ENCODE measurements at places on chromosomes 12 and 14. TPM values are rescaled to one million over a fixed set of nuclear protein-coding genes. Genes with fewer than 3 reads are reported as not detected.
A peak's percentile ranks its signal among the peaks of the same experiment; 100 is the strongest.

Gene GUCY2C
- not detected for total RNA-seq

DNA sequence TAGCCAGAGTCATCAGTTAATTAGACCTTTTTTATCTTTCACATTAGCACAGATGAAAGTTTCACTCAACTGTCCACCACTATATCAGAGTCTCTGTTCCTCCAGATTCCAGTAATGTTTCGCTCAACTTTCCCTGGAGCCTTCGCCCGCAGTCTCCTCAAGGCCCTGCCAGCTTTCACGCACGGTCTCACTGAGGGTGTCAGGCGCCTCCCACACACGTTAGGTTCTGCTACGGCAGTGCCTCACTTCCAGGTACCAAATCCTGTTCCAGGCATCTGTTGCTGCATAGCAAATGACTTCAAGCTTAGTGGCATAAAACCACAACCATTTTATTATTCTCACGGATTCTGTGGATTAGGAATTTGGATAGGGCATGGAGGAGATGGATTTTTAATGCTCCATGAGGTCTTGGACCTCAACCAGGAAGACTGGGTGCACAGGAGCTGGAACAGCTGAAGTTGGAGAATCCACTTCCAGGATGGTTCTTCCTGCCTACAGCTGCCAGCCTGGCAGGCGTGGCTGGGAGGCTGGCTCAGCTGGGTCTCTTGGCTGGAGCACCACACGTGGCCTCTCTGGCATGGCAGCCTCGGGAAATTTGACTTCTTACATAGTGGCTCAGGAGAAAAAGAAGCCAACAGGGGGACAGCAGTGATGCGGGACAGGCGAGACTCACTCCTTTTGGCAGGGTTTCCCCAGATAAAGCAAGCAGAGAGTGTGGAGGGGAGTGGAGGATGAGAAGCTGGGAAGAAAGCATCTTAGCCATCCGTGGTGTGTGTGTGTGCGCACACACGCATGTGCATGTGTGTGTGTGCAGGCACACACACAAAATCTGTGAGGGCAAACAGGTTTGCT is 21.3 kb upstream of the BCDIN3D start:
- H3K4me3 ChIP-seq: no peak overlapping the region
- H3K27me3 ChIP-seq: no peaks in the 10 kb centered on the region
- no peak for DNase-seq
- H3K4me1 ChIP-seq: peaks cover 11% of the 10 kb centered on the region
- no peak overlapping the region for H3K27ac ChIP-seq

- H3K4me1 ChIP-seq: peaks cover 3% of the 10 kb centered on the region
- H3K36me3 ChIP-seq: no peaks in the 10 kb centered on the region
- no peak overlapping the region for H3K4me3 ChIP-seq
These were observed 6.4 kb upstream of the ASCL1 start for GRCh38 chr12:102950950-102951619.

Gene OASL
- not detected for total RNA-seq

- H3K27me3 ChIP-seq: no peaks in the 10 kb centered on the region
- H3K4me1 ChIP-seq: no peaks in the 10 kb centered on the region
- no peak for DNase-seq
- no peak overlapping the region for H3K27ac ChIP-seq
- no peaks in the 10 kb centered on the region for H3K36me3 ChIP-seq
These were observed 13.4 kb downstream of the CSRNP2 start for GRCh38 chr12:51070004-51070403.

GRCh38 chr14:58796242-58797009 is 158.7 kb downstream of the DACT1 start:
- no peaks in the 10 kb centered on the region for H3K27me3 ChIP-seq
- DNase-seq: no peak
- no peaks in the 10 kb centered on the region for H3K4me1 ChIP-seq
- no peak overlapping the region for H3K4me3 ChIP-seq
- H3K36me3 ChIP-seq: no peaks in the 10 kb centered on the region
- no peak overlapping the region for H3K27ac ChIP-seq

Gene UTP20
- total RNA-seq: 8.2 TPM

DNA sequence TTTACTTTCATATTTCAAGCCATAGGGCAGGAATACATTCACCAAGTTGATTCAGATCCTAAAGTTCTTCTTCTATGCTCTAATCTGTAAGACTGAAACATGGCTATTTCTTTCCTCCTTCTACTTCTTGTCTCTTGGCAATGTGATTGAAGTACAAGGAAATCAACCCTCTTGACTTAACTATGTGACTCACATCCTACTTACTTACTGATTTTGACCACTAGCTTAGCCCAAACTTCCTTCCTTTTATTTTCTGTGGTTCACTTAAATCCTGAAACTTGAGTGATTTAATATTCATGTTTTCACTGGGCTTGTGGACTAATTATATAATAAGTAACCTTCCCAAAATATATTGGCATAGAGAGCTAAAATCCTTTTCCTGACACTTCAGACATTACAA is 111.2 kb upstream of the NOVA1 start:
- no peaks in the 10 kb centered on the region for H3K27me3 ChIP-seq
- DNase-seq: no peak
- H3K4me1 ChIP-seq: no peaks in the 10 kb centered on the region

DNA sequence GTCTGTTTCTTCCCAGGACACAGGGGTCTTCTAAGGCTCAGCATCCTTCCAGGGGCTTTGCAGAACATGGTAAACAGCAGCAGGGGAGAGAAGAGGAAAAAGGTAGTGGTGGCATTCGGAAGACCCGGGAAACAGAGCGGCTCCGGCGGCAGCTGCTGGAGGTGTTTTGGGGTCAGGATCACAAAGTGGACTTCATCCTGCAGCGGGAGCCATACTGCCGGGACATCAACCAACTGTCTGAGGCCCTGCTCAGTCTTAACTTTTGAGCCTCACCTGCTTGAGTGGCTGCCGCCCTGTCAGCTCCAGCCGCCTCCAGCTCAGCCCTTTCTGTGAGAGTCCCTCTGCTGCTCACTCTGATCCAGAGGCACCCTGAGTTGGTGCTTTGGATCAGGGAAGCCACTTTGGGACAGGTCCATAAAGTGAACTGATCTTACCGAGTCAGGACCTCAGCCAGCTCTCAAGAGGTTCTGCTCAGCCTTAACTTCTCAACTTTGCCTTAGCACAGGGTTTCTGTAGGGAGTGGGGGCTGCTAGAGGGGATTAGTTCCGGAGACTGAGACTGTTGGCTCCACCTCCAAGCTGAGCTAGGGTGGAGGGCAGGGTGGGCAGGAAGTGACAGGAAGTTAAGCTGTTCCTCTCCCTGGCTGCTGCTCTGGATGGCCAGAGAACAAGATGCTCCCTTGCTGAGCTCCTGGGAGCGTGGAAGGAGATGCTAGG is 5.4 kb downstream of the SDR39U1 start:
- H3K4me1 ChIP-seq: peaks cover 14% of the 10 kb centered on the region
- no peak for DNase-seq
- no peaks in the 10 kb centered on the region for H3K36me3 ChIP-seq
- peak overlapping the region; percentile 35 for H3K27ac ChIP-seq
- H3K27me3 ChIP-seq: no peaks in the 10 kb centered on the region

Gene CMA1
- total RNA-seq: not detected

GRCh38 chr12:48811437-48812090 is 6.7 kb upstream of the CACNB3 start:
- H3K4me3 ChIP-seq: no peak overlapping the region
- peak overlapping the region; percentile 97 for H3K27ac ChIP-seq
- H3K4me1 ChIP-seq: peaks cover 12% of the 10 kb centered on the region
- no peaks in the 10 kb centered on the region for H3K27me3 ChIP-seq
- DNase-seq: no peak

Gene C14orf39
- total RNA-seq: not detected

DNA sequence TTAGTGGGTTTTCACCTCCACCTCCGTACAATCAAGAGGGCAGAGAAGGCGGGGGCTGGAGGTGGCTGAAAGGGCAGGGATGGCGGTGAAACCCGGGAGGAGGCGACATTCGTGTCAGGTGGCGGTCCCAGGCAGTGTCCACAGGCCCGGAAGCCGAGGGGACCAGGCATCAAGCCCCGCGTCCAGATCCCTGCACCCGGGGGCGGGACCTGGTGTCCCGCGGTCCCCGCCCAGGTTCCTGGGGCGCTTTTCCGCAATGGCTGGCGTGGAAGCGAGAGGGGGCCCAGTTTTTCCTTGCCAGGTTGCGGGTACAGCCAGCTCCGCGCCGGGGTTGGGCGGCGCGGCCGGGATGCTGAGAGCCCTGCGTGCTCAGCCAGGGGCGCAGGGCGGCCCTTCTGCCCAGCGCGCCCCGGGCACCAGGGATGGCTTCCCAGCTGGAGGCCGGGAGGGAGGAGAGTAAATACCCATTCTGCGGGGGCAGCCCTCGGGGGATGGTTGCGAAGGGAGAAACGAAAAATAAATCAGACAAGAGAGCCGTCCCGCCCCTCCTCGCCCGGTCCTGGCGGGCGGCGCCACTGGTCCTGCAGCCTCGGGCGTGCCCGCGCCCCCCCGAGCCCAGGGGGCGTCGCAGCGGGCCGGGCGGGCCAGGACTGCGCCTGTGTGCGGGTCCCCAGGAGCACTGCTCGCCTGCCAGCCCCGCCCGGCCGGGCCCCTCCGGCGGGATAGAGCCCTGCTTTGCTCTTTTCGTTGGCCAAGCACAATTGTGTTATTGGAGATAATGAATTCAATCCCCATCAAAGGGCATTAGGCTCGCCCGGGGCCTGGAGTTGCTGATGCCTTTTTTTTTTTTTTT is 11.5 kb downstream of the FOXA1 start:
- H3K27me3 ChIP-seq: peaks cover 14% of the 10 kb centered on the region
- H3K4me3 ChIP-seq: no peak overlapping the region
- no peaks in the 10 kb centered on the region for H3K36me3 ChIP-seq
- H3K27ac ChIP-seq: no peak overlapping the region
- DNase-seq: no peak
- no peaks in the 10 kb centered on the region for H3K4me1 ChIP-seq

DNA sequence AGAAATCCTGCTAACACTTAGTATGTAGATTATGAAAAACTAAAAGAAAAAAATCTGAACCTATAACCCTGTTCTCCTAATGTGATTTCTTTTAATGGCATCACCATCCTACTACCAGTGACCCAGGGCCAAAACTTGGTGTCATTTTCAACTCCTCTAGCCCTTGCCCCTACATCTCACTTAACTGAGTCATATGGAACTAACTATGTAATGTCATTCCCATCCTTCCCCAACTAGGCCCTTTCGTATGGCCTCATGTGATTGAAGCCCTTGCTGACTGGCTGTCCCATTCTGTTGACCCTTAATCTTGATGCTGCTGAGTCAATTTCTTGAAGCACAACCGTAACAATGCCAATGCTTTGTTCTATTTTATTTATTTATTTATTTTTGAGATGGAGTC is 7.6 kb downstream of the DMAC2L start:
- no peak for DNase-seq
- H3K36me3 ChIP-seq: no peaks in the 10 kb centered on the region
- no peaks in the 10 kb centered on the region for H3K27me3 ChIP-seq
- no peaks in the 10 kb centered on the region for H3K4me1 ChIP-seq
- H3K27ac ChIP-seq: peak overlapping the region; percentile 87
- no peak overlapping the region for H3K4me3 ChIP-seq

- H3K27ac ChIP-seq: no peak overlapping the region
- DNase-seq: no peak
- H3K27me3 ChIP-seq: no peaks in the 10 kb centered on the region
- no peaks in the 10 kb centered on the region for H3K4me1 ChIP-seq
- H3K4me3 ChIP-seq: no peak overlapping the region
These were observed 82.7 kb downstream of the FUT8 start for GRCh38 chr14:65495196-65495595.

Gene USP44
- total RNA-seq: 4.4 TPM

DNA sequence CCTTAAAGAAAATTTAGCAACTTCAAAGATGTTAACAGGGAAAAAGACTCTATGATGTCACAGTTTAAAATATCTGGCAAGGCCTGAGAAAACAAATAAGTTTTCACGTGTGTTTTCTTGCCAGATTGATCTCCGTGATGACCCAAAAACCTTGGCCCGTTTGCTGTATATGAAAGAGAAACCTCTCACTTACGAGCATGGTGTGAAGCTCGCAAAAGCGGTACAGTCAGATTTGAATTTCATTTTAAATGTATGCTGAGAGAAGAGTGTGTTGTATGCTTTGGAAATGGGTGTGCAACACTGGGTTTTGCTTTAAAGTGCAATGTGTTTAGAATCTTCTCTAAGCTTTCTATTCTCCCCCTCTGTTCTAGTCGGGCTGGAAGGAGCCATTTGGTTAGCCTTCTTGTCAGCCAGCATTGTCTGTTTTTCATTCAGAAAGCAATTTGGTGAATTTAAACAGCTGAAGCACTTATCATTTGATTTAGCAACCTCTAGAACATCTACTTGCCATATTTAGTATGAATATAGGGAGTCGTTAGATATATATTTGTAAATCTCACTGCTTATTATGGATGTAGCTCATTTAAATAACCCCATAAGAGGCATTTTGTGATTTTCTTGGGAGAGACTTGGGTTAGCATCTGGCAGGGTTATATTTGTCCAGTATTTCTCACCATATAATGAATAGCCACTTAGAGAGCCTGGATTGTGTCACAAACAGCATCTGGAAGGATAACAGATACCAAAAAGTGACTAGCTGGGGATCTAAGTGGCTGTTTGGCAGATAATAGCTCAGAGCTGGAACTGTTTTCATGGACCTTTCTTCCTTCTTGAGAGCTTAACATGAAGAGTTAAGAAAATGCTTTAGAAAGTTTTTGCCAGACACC is 35.5 kb downstream of the GPHB5 start:
- H3K27me3 ChIP-seq: no peaks in the 10 kb centered on the region
- H3K4me1 ChIP-seq: no peaks in the 10 kb centered on the region
- no peak for DNase-seq
- H3K36me3 ChIP-seq: no peaks in the 10 kb centered on the region

Gene IFNG-AS1
- total RNA-seq: not detected

Gene ABCC9
- total RNA-seq: 109 TPM

GRCh38 chr12:71949646-71950045 is 11.0 kb downstream of the TPH2 start:
- no peak overlapping the region for H3K27ac ChIP-seq
- H3K36me3 ChIP-seq: no peaks in the 10 kb centered on the region
- no peaks in the 10 kb centered on the region for H3K4me1 ChIP-seq
- H3K4me3 ChIP-seq: no peak overlapping the region
- H3K27me3 ChIP-seq: no peaks in the 10 kb centered on the region
- DNase-seq: no peak

Gene CCND2
- total RNA-seq: 128 TPM

Gene SERPINA4
- not detected for total RNA-seq

GRCh38 chr12:58916921-58917511 is 3.3 kb downstream of the LRIG3 start:
- H3K27ac ChIP-seq: peak overlapping the region; percentile 96
- no peaks in the 10 kb centered on the region for H3K36me3 ChIP-seq
- peak; percentile 29 for DNase-seq
- no peaks in the 10 kb centered on the region for H3K27me3 ChIP-seq
- peak overlapping the region; percentile 74 for H3K4me3 ChIP-seq

Gene MEG3
- 43.3 TPM for total RNA-seq

Gene CEP170B
- 28.8 TPM for total RNA-seq

DNA sequence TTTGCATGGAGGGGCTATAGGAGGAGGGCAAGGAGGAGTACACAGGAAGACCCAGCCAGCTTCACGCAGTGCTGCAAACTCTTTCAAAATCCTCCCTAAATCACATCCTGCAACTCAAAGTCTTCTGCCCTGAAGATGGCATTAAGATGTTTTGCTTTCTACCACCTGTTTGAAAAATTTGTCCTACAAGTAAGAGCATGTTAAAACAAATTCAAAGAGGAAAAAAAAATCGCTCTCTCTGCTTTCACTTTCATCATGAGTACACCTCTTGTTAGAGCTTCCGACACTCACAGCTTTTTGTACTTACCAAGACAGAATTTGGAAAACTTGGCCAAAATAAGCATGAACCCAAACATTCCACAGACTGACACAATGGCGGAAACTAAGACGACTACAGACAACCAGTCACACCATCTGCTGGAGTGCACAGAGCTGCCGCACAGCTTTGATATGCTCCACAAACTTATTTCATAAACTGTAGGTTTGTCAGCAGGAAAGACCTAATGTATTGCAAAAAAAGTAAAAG is 21.3 kb downstream of the GCH1 start:
- peak overlapping the region; percentile 39 for H3K4me3 ChIP-seq
- H3K27me3 ChIP-seq: no peaks in the 10 kb centered on the region
- no peaks in the 10 kb centered on the region for H3K36me3 ChIP-seq
- H3K27ac ChIP-seq: peak overlapping the region; percentile 66
- no peak for DNase-seq

All from uterus (tissue), 4 donors.